ENCODE measurements at places on chromosomes 4 and X.

DNA sequence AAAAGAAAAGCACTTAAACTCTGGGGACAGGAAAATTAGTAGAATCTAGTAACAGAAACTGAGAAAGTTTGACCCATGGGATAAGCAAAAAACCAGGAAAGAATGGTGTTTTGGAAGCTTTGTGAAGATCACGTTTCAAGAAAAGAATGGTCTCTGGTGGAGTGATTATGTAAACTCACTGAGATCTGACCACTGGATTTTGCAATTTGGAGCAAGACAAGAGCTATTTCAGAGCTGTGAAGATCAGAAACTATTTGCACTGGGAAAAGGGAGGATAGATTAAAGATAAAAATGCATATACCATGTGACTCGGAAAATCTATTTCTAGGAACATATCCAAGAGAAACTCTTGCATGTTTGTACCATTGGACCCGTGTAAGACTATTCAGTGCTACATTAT lies 4.3 kb downstream of the TMPRSS11D start:
- no peak for DNase-seq

DNA sequence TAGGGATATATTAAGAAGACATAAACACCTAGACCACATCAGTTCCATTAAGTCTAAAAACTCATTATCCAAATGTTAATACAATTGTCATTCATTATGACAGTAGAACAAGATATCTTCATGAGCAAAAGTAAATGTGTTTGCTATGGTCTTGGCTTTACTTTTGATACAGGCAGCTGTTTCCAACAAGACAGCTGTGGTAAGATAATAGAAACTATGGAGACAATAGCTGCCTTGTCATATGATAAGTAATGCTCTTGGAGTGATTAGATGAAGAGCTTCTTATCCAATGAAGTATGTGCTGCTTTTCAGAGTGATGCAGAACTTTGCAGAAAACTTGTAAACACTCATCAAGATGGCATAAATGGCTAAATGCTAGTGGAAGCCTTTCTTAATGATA lies 1066.0 kb downstream of the FSTL5 start:
- no peak for DNase-seq

GRCh38 chr4:4506961-4507360 lies 34.9 kb downstream of the STX18 start:
- no peak for DNase-seq

DNA sequence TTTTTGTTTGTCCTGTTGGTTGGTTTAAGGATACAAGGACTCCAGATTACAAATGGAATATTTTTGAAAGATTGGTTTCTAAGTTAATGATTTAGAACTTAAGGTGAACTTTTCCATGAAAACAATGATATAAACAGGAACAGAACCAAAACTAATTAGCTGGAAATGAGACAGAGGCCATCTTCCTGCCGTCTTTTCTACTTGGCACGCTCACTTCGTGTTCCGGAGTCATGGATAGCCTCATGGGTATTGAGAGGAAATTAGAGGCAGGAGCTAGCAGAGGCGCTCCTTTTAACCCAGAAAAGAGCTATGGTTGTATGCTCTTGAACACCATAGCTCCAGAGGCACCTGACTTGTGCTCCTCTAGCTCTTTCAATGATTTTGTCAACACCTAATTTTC lies 2.4 kb downstream of the FAM241A start:
- no peak for DNase-seq

DNA sequence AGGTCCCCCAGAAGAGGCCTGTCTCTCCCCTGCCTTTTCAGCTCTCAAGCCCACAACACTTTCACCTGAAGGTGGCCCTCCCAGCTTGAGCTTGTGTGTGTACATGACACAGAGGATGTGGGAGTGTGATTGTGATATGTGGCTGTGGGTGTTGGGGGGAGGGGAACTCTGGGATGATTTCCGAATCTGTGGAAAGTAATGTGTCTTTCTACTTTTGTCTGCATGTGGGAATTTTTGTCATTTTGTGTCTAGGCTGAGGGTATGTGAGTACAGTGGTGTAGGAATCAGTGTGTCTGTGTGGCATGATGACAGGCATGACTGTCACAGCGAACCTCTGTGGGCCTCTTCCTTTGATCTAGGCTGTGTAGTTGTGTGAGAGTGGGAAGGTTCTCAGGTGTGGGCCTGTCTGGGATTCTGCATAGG lies 6.4 kb downstream of the SYP start:
- DNase-seq, result no peak

DNA sequence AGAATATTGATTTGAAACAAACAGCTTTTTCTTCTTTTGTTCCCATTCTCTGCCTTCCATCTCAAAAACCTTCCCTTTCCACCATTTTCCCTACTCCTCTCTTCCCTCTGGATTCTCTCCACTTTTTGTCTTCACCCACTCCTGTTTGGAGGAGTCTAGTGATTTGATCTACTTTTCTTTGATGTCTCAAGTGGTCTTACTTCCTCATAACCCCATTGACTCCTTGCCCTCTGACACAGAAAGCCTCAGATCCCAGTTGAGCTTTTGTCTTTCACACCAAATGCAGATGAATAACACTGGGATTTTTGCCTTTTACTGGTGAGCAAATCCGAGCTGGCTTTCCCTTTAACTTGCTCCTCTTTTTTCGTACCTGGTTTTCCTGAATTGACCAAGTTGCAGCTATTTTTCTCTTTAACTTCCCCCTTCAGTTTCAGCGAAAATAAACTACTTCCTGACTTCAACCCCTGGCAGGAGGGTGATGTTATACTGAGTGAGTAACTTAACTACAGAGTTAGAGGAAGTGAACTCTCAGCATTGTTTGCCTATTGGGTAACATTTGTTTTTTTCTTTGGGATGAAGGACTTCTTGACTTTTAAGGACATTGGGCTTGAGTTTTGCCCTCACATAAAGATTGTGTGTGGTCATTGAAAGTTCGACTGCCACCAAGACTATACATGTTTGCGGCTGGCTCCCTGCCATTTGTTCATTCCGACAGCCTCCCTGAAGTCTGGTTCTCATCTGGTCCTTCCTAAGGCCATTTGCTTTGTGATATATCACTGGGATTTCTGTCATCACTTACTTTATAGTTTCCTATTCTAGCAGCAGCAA lies 392.8 kb upstream of the NR3C2 start:
- DNase-seq, result no peak

- no peak for DNase-seq
Measured at GRCh38 chrX:108271397-108271787, 166.8 kb downstream of the COL4A6 start.

DNA sequence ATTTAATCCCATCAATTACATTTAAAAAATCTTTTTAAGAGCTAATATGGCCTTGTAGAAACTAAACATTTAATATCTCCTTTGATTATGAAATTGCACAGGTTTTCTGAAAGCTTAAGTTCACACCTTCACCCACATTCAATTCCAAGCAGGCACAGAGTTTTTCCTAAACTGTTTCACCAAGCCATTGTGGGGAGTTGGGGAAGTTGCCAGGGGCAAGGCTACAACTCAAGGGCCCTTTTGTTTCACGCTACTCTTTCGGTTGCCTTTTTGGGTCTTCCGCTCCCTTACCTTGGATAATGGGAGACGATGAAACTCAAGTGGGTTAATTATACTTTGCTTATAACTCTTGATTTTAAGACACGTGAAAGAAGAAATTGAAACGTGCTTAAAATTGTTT lies 33.3 kb downstream of the APBB2 start:
- DNase-seq, result no peak

- DNase-seq, result no peak
Measured at GRCh38 chrX:49753691-49754090, 57.9 kb upstream of the PAGE1 start.

GRCh38 chr4:36651253-36651652 lies 369.8 kb downstream of the DTHD1 start:
- DNase-seq, result no peak

- DNase-seq, result no peak
Measured at GRCh38 chr4:70425306-70425705, 27.6 kb downstream of the OPRPN start.

- no peak for DNase-seq
Measured at GRCh38 chr4:173289353-173289727, 44.8 kb downstream of the HMGB2 start.

GRCh38 chr4:62571494-62571893 lies 1371.4 kb downstream of the ADGRL3 start:
- DNase-seq, result no peak

GRCh38 chr4:68905598-68905938 lies 46.0 kb downstream of the UGT2A3 start:
- DNase-seq, result no peak

DNA sequence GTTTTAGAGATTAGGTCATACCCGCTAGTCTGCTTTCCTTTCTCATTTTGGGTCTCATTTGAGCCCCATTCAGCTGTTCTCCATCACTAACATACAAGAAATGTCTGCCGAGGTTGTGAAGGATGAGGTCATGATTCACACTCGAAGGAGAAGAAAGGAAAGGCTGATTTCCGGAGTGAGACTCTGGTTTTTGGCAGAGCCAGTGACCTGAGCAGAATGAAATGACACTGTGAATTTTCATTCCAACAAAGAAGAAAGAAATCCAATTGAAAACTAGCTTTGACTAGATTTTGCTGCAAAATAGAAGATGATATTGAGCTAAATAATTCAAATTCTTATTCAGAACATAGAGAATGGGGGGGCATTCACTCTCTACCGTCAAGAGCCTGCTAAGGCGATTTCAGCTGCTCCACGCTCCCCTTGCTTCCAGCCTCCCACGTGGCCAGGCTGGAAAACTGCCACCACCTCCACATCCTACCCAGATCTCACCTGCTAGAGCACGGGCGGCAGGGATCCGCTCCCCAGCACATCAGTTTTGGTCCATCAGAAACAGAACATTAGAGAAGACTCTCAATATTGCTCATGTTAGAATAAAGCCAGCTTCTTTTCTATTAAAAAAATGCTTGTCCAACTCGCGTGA lies 39.0 kb downstream of the F11 start:
- DNase-seq, result no peak

DNA sequence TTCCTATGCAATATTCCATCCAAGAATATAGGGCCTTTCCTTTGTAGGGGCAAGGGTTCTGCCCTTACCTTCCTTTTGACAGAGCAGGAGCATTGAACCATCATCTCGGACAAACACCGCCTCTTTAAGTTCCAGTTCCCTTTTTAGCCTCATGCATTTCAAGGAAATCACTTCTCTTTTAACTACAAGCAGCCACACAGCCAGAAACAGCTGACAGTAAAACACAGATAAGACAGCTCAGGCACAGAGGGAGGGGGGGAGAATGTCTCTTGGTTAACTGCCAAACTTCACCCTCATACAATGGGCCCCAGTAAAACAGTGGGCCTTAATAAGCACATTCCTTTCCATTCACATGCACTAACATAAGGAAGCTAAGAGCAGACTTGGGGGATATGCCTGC lies 648.3 kb downstream of the GABRG1 start:
- DNase-seq, result no peak

GRCh38 chr4:72909461-72909860 lies 160.1 kb downstream of the COX18 start:
- no peak for DNase-seq

DNA sequence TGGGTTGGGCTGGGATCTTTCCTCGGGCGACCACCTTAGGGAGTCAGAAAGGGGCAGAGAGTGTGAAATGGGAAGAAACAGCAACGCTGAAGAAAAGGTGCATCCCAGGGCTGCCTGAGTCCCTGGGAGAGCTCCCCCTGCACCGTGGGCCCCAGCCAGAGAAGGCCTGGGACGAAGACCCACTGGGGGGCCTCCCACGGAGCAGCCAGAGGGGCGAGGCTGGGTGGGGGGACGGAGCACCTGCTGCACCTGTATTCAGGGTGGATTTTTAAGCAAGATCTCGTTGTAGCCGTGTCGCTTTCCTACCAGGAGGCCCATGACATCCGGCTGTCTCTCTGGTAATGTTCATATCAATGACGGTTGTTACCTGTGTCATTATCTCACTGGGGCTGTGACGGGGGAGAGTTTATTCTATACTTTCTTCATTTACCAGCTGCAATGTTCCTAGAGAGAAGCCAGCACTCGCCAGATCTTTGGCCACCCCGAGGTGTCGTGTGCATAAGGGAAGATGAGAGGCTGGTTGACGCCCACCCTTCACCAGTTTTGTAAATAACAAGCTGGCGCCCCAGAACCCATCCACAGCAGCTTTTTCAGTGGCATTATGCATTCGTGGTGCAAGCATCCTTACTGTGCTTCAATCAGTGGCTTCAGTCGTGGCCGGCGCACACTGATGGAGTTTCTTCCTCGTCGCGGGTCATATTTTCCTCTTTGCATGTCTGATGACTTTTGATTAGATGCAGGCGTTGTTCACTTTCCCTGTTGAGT lies 5.6 kb upstream of the PCGF3 start:
- DNase-seq, result no peak

GRCh38 chr4:5609306-5610007 lies 98.9 kb downstream of the EVC2 start:
- no peak for DNase-seq

DNA sequence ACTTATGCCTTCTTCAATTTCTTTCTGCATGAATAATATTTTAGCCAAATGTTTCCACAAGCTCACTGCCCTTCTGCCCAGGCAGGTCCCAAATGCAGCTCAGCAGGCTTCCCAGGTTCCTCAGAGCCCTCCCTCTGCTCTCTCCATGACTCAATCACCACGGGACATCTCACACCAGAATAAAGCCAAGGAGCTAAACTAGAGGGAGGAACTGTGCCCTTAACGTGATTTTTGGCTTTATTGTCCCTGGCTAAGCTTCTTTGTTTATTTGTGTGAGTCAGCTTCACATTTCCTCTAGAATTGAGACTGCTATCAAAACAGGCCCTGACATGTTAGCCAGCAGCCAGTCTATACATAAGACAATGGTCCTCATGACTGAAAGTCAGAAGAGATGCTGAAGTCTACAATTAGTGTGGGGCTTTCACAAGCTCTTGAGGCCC lies 186.4 kb upstream of the GALNT7 start:
- DNase-seq, result no peak

DNA sequence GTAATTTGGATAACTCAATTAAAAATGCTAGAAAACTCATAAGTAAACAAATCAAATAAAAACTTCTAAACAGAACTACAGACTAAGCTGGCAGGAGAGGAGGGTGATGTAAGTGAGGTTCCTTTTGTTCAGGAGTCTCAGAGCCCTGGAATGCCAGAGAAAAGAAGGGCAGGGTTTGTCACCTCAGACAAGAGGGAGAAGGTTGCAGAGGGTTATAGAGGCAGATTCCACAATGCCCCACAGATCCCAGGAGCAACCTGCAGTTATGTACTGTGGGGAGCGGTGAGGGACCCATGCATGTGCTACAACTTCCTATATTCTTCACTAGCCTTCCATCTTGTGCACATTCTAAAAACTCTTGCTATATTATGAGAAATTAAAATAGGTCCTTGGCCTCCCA lies 129.7 kb downstream of the CFAP299 start:
- no peak for DNase-seq
